Right ventricle myocardium inferior (tissue), 1 donor: ENCODE measurements at places on chromosomes 5 and 9.

- DNase-seq, result peak; percentile 64
Measured at GRCh38 chr5:32710550-32711361, at the start of gene NPR3. NPR3 (plus strand) TSS chr5:32711321; CDS start chr5:32711777, 456 bp downstream.

GRCh38 chr9:31821583-31821982, 562.9 kb upstream of the ACO1 start:
- DNase-seq, result no peak

GRCh38 chr9:131419026-131419614, 25.2 kb downstream of the PRRC2B start:
- no peak for DNase-seq

GRCh38 chr9:123375469-123376132, 19.6 kb downstream of the CRB2 start:
- no peak for DNase-seq

GRCh38 chr9:116270546-116270945, 117.0 kb downstream of the PAPPA start:
- DNase-seq, result no peak

- no peak for DNase-seq
Measured at GRCh38 chr5:122179701-122180100, 50.4 kb downstream of the ZNF474 start.

DNA sequence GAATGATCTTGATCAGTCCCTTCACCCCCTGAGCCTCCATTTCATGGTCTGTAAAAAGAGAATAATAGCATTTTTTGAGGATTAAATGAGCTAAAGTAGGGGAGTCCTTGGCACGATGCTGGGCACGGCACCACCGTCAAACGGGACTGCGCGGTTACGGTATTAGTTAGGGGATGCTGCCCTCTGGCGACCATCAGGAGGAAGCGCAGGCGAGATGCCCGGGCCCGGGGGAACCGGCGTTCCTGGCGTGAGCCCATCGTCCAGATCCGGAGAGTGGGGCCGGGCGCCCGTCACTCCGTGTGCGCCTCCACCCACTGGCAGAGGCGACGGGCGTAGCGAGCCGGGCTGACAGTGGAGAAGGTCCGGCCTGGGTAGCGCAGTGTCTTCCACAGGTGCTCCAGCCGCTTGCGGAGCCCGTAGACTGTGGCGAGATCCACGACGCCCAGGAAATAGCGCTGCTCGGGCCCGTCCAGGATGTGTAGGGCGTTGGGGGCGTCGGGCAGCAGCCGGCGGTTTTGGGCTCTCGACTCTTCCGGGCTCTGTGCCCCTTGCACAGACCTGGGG, 4.8 kb upstream of the ST6GALNAC4 start:
- peak; percentile 90 for DNase-seq

DNA sequence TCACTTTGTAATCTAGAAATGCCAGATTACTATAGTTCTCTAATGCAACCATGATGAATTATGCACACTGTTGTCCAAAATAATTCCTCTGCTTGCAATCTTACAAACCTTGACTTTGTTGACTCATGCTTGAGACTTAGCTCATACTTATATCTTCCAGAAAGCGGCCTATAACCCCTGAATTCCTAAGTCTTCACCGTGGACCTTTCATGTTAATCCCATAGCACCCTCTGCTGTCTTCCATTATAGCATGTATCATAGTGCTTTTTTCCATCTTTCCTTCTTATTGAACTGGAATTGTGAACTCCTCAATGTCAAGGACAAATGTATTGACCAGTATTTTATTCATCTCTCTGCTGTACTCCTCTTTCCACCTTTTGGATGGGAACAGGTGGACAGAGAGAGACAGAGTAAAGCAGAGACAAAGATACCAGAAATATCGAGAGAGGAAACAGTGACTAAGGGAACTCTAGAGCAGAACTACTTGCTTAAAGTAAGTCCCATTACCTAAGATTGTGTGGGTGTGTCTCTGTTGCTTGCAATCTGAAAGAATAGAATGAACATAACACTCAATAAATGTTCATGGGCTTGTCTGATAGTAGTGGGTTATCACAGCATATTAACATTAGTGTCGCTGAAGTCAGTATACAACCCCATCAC, 110.0 kb downstream of the LURAP1L start:
- no peak for DNase-seq
